Mammary epithelial cell (primary cell): ENCODE measurements at places on chromosomes 2 and 18.

GRCh38 chr2:240269886-240270285 is 129.4 kb upstream of the OTOS start:
- DNase-seq = no peak

DNA sequence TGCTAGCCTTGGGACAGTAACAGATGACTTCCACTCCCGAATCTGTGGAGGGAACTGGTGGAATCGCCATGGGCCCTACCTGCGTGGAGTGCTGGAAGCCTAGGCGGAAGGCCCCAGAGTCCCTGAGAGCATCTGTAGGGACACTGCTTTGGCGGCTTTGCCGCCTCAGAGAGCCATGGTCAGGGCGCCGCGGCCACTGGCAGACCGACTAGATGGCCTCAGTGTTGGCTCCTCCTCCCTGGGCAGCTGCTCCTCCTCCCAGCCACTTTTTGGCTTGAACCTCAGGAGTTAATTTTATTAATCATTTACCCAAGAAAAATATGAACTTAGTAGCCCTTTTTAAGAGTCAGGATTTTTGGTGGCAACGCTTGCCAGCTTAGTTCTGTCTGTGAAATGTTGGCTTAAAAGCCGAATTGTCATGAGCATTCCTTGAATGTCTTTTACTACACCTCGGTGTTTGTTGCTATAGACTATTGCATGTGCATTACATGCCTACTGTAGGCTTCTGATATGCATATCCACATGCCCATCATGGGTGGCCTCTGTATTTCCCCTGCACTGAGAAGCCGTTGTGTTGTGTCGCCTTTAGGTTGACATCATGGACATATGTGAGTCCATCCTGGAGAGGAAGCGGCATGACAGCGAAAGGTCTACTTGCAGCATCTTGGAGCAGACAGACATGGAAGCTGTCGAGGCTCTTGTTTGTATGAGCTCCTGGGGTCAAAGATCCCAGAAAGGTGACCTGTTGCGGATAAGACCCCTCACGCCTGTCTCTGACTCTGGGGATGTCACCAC is 2.4 kb downstream of the KLF11 start:
- DNase-seq = no peak

DNA sequence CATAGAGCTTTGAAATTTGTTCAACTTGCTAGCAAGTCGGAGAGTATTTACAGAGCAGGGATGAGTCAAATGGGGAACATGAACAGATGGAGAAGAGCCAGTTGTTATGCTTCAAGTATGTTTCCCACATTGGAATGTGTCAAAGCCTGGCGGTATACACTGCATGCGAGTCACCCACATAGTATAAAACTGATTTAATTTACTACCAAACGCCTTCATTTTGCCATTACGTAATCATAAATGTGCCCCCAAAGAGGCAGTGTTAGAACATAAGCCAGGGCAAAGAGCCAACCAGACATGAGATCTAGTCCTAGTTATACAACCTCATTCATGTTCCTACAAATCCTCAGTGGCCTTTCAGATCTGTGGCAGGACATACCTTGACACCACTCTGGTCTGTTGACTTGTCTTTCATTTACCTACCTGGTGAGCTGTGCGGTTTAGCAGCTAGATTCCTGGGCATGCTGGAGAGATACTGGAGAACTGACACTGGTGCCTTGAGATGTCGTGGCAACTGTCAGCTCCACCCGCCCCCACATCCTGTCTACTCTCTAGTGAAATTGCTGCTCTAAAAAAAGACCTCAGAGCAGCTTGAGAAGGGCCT is 21.7 kb upstream of the NRP2 start:
- DNase-seq = peak; percentile 81

DNA sequence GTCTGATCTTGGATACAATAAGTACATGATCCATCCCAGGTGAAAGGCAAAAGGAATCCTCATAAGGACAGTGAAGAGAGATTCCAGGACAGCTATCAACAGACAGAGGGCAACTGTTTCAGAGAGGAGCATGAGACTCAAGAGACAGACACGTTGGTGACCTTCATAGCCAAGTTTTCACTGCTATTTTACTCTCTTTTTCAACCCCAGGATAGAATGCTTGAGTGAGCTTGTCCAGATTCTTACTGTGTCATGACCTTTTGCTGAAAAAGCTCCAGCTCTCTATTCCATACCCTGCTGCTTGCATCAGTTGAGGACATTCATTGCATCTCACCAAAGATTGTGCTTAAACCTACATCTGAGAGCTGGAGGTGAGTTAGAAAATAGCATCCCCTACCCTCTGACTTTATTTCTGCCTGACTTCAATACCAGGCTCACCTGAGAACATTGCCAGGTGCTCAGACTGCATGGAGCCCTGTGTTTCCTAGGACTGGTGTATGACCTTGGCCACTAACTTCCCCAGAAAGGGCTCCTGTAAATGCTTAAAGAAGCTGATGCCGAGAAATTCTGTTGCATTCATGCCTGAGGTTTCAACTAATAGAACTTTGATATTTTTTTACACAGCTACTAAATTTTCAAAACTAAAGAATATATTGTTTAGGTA is 70.4 kb upstream of the TMEM17 start:
- DNase-seq = no peak
